Colonic mucosa (tissue), 4 donors: ENCODE measurements at places on chromosomes 12 and 14. TPM values are rescaled to one million over a fixed set of nuclear protein-coding genes. Genes with fewer than 3 reads are reported as not detected.

DNA sequence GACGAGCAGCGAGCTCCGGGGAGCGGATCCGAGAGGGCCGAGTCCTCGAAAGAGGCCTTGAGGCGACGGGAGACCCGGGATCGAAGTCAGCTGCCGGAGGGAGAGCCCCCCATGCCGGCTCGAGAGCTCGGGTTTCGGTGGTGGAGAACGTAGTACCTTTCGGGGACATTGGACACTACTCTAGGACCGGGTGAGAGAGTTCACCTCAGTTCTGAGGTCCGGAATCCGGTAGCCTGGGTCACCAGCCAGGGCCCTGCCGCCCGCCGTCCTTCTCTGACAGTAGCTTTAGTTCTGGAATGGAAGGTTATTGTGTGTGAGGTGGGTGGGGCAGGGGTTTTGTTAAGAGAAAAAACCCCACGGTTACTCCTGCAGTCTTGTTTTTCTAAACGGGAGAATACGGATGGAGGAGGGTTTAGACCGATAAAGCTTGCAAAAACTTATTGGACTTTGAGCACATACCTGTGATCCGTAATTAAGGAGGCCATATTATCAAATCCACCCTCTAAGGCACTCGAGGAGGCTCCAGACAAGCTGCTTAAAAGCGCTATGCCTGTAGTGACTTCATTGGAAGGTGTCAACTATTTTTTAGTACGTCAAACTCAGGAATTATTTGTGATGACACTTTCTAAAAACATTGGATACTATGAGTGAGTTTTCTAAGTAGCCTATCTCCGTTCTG lies 765 bp downstream of the SCYL2 start:
- peak; percentile 47 for DNase-seq

GRCh38 chr12:82415402-82415801 lies 57.1 kb downstream of the METTL25 start:
- no peak for DNase-seq

DNA sequence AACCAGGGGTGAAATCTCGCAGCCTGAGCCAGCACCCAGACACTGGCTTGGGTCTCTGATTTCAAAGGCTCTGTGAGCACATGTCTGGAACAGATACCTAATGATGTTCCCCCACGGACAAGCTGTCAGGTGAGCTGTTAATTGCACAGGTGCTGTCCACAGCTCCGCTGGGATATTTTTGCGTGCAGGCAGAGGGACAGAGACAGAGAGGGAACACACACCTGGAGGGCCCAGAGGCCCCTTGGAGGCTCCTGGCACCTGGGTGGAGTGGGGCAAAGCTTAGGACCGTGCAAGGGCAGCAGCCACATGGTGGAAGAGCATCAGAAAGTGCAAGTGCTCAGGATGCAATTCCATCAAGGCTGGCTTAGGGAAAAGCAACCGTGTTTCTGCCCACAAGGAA lies 57.3 kb downstream of the ARL6IP4 start:
- no peak for DNase-seq

GRCh38 chr12:102977945-102978706 lies 20.7 kb downstream of the ASCL1 start:
- no peak for DNase-seq

FAM90A1 gene
- total RNA-seq, result not detected

DNA sequence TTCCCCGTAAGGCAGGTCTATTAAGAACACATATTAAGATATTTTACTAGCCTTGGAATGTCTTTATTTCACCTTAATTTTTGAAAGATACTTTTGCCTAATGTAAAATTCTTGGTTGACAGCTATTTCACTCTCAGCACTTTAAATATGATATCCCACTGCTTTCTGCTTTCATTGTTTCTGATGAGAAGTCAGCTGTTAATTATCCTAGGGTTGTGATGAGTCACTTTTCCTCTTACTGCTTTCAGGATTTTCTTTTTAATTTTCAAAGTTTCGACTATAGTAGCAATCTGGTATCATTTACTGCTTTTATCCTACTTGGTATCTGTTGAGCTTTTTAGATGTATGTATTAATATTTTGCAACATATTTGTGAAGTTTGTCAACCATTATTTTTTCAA lies 578.9 kb upstream of the ATP2B1 start:
- DNase-seq, result no peak

DNA sequence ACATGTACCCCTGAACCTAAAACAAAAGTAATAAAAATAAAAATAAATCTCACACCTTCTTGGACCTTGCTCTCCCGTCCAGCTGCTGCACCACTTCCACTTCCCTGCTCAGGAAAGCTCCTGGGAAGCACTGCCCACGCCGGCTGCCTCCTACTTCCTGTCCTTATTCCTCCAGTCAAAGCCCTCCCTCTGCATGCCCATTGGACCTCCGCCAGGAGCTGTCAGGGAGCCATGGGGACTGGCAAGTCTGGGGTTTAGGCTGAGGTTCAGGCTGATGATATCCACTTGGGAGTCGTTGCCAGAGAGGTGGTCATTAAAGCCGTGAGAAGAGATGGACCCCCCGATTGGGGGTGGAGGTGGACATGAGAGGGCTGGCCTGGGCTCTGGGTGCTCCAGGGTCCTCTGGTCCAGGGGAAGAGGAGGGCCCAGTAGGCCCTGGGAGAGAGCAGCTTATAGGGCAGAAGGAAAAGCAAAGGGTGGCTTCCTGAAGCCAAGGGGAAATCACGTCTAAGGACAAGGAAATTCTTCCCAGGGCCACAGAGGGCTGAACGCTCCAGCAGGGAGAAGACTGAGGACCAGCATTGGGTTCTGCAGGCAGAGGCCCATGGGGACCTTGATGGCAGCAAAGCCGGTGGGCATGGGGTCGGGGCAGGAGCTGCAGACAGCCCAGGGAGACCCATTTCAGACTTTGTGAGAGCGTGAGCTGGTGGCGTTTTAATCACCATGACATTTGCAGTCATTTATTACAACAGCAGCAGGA lies 78.7 kb downstream of the FZD10 start:
- DNase-seq, result no peak

DNA sequence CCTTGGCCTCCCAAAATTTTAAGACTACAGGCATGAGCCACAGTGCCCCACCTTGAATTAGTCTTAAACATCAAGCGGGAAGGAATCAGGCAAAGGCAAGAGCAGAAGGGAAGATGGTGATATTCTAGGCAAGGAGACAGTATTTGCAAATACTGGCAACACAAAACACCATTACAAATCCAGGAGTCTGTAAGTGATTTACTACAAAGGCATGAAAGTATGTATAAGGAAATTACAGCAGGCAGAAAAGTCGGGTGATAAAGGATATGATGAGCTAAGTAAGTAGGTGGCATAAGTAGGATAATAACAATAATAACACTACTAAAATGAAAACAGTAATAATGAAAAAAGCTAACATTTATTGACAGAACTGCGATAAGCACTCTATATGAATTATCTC lies 28.5 kb downstream of the FMNL3 start:
- DNase-seq, result no peak

- DNase-seq, result no peak
These were observed 12.4 kb downstream of the NGB start for GRCh38 chr14:77258566-77258965.
